Activated CD4-positive, alpha-beta T cell treated with anti-CD3 and anti-CD28 coated beads, Interleukin-2, Interleukin-6, amounts not matched to agents 100 ng/mL and 50 ng/mL, durations not matched to agents 16 hours and 8 hours (primary cell): ENCODE measurements at places on chromosomes 4 and X.

DNA sequence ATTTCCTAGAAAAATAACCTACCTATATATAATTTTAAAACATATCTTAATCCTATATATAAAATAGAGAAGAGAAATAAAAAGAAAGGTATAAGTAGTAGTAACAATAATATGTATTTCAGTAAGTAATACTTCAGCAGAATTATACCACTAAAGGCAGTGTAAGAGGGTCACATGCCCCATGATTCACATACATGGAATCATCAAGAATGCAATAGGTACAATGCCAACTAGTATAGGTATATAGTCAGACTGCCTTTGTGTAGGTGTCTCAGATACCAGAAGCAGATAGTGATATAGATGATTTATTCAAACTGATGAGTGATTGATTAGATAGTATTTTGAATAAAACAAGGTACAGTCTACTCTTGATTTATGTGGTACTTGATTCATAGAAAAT lies 9.4 kb downstream of the AIMP1 start:
- no peak for DNase-seq

DNA sequence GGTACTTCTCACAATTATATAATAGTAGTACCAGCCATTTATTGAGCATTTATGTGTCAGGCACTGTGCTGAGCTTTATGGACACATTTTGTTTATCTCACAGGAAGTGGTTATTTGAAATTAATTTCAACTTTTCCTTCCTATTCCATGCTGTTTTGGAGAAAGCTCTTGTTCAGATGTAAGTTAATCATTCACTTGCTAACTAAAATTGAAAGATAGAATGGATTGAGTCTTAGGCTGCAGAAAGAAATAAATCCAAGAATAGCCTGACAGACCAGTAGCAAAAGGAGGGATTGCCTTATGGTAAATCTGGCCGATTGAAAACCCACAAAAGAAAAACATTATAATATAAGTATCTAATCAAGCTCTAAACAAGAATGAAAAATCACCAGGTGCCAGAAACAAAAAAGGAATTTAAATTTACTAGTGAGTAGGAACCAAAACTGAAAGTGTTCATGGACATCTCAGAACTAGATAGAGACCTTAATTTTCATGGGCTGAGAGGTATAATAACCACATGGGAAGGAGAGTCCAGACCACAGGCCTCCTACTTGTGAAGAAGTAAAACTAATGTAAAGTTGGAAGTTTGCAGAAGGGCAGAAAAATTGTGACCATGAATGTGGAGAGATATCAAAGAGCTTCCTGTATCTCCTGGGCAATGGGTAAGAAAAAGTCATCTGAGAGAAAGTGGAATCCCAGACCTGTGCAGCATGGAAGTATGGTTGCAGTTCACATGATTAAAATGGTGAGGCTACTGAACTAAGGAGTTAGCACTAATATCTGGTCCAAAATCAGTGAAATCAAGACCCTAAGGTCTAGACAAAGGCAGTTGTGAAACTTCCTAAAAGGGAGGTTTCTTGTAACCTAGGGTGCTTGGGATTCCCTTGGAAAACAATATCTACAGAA lies 38.0 kb downstream of the RADX start:
- no peak for DNase-seq

- no peak for DNase-seq
These were observed 60.6 kb downstream of the MAOA start for GRCh38 chrX:43716696-43717095.

DNA sequence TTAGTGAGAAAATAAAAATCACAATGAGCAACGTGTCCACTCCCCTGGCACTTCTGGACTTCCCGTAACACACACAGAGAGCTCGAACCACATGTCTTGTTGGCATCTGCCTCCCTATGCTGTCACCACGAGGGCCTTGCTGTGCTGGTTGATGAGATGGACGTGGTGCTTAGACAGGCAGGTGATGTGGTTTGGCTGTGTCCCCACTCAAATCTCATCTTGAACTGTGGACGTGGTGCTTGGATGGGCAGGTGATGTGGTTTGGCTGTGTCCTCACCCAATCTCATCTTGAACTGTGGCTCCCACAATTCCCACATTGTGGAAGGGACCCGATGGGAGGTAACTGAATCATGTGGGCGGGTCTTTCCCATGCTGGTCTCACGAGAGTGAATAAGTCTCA lies 40.0 kb downstream of the FGFRL1 start:
- no peak for DNase-seq

GRCh38 chr4:182896421-182896820 lies 20.8 kb downstream of the DCTD start:
- DNase-seq = no peak
